ENCODE measurements at places on chromosomes 16 and 17.

GRCh38 chr16:50207652-50208051 lies 54.5 kb downstream of the TENT4B start:
- no peak for DNase-seq

- peak; percentile 11 for DNase-seq
Measured at GRCh38 chr17:44865231-44865660, 17.6 kb downstream of the HIGD1B start.

GRCh38 chr17:75231741-75232464 lies 26.4 kb downstream of the NUP85 start:
- no peak for DNase-seq

DNA sequence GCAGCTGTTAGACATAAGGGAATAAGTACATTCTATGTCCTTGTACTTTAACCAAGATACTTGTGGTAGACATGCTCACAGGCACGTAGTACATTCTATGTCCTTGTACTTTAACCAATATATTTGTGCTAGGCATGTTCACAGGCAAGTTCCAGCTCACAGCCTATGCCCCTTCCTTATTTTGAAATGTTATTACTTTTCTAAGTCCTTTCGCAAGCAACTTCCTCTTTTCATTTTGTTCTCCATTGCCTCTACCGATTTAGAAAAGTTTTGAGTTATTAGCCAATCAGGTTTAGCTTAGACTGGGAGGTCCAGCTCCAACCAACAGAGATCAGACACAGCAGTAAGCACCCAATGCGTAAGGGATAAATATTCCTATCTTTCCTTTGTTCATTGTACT lies 60.1 kb upstream of the NUDT7 start:
- DNase-seq: no peak

GRCh38 chr16:85248342-85248741 lies 136.1 kb upstream of the CIBAR2 start:
- no peak for DNase-seq

DNA sequence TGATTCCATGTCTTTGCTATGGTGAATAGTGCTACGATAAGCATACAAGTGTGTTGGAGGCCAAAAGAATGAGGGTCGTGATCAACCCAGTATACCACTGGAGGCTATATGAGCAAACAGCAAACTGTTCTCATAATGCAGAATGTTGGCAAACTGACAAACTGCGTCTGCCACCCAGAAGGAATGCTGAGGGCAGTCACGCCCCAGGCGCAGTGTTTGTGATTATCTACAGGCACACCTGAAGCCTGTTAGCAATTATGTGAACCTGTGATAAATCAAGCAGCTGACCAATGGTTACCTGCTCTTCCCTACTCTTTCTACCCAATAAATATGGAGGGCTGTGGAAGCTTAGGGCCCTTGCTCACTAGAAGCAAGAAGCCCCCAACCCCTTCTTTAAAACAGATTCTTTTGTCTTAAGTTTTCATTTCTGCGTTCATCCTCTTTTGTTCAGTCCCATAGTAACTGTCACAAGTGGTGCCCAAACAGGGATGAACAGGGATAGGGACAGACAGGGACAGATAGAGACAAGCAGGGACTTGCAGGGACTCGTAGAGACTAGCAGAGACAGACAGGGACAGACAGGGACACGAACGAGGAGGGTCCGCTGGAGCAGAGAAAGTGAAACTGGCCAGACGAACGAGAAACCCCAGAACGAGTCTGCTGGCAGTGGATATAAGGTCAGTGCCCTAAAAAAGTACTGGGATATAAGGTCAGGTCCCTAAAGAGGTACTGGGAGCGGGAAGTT lies 25.1 kb downstream of the CD300LG start:
- DNase-seq: no peak

DNA sequence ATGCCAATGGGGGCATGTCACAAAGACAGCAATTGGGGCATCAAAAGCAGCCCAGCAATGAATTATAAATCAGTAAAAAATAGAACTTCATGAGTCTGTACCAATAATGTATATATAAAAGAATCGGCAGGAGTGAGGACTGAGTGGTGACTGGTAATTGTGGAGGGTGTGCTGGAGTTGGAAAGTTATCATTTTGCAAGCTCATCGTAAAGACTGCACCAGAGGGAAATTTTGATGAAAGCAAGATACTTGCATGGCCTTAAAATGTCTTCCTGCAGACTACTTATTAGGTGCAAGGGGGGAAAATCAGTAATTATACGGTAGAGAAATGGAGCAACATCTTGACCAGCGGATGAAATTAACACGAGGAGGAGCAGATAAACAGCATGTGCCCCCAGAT lies 138.9 kb downstream of the AATF start:
- no peak for DNase-seq

DNA sequence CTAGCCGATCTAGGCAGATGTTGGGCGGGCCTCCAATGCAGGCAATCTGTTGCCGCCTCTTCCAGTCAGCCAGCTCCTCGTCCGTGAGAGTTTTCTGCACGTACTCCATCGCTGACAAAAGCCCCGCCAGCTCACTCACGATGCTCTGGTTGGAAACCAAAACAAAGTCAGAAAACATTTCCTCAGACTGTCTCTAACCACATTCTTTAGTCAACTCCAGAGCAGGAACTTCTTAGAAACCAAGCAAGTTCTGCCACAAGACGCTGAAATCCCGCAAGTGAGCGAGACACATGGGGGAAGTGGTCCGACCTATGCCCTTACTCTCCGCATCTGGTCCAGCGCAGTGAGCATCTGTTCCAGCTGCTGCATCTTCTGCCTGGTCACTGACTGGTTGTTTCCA lies 49.1 kb downstream of the STAT5A start:
- no peak for DNase-seq

GRCh38 chr17:73358668-73359067 lies 46.9 kb upstream of the CDC42EP4 start:
- no peak for DNase-seq

GRCh38 chr17:38852771-38853291 lies 690 bp downstream of the RPL23 start:
- DNase-seq: no peak

- DNase-seq: no peak
Measured at GRCh38 chr17:32831223-32831622, 45.7 kb downstream of the MYO1D start.

DNA sequence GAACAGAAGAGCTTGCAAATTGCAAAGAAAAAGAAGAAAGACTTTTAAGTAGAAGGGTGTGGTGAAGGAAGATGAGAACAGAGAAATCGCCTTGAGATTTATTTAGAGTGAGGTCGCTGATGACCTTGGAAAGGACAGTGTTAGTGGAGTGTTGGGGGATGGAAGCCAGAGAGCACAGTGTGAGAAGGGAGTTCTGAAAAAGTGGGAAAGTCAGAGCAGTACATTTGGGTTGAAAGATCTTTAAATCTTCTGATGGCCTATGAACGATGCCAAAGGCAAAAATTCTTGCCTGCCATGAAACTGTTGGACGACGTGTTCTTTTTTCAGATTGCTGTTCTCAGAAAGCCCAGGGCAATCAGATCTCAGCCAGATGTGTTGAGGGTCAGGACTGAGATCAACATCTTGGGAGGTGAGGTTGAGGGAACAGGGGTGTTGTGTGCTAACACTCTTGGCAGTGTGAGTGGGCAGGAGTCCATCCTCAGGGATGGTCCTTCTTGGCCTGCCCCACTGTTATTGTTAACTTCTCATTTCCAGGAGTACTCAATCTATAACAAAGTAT lies 330.1 kb downstream of the MAP2K6 start:
- no peak for DNase-seq

DNA sequence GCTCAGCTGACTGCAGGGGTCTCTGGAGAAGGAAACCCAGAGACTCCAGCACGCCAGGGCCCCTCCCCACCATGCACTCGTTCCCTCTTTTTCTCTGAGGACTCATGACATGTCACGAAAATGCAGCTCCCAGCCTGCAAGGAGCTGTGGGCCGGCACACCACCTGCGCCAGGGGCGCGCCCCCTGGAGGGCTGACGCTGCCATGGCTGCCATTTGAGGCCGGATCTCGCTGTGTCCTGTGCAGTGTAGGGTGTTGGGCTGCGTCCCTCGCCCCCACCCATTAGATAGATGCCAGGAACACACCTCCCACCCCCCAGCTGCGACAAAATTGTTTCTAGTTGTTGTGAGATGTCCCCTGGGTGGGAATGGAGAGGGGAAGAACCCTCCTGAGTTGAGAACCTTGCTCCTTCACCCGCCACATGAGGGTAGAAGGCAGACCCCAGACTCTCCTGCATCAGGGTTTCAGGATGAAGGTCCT lies 8.2 kb downstream of the SYNGR2 start:
- DNase-seq: no peak

- no peak for DNase-seq
Measured at GRCh38 chr17:81339191-81339533, 44.1 kb upstream of the SLC38A10 start.

DNA sequence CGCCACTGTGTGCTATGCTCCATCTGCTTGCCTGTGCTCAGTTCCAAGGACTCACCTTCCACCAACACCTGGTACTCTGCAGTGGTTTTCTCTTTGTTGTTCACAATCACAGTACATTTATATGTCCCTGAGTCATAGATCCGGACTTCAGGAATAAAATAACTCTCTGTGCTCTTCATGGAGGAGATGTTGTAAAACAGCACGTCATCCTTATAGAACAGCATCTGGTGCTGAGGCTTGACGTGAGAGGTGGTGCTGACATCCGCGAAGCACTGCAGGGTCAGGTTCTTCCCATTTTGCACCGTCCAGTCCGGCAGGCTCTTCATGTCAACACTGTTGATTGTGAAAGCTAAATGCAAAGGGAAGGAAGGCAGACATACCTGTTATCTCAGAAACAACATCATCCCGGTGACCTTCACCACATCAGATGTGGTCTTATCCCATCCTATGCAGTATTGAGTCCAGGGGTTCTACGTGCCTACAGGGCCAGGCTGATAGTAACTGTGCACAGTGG lies 12.8 kb downstream of the PECAM1 start:
- DNase-seq: no peak

DNA sequence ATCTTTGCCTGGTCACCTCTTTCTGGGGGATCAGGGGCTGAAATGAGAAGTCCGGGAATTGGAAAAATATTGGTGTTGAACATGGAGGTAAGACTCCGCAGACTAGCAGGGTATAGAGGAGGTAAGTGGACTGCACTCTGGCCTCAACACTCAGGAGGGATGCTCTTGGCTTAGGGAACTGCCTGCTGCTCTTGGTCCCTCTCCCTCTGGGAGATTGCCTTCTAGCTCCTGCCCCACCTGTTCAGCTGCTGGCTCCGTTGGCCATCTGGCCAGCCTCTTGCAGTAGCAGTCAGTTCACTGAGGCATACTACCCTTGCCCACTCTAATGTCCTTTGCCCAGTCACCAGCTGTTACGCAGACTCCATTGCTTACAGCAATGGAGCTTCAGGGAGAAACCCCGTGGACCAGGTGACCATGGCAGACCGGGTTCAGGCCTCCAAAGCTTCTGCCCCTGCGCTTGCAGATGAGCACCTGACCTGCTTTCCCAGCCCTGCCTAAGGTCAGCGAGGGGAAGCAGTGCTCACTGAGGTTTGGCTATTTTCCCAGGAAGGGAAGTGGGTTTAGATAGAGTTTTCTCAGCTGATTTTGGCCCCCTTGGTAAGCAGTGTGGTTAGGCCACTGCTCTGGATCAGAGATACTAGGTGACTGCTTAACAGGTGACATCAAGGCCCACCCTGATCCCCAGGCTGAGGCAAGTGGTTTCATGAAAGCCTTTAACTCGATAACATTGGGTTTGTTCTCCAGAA lies 11.9 kb downstream of the CDK5RAP3 start:
- no peak for DNase-seq

DNA sequence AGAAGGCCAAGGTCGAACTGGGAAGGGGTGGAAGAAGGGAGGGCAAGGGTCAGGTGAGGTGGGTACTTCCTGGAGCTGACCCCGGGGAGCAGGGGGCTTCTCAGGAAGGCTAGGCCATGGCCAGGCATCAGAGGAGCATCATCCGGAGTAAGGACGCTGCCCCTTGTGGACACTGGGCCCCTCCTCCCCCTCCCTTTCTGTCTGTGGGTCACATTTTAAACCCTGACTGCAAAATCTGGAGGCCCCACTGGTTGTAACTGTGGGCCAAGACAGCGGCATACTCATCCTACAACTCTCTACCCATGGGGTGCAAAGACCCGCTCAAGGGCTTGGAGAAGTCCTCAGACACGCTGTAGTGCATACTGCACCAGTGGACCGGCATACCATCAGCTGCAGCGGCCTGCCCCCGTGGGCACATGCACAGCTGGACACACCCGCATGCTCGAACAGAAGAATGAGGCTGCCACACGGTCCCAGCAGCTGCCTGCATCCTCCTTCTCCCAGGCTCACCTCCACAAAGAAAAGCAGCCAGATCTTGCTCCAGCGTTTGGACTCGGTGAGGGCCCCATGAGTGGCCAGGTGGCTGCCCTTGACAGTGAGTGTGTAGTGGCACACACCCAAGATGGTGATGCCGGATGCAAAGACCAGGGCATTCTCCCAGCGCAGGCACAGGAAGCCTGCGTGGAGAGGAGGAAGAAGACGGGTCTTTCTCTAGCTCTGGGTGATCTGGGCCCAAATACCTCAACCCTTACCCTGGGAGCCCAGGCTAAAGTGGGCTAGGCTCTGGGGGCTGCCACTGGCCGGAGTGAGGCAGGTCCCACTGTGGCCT lies 1.2 kb downstream of the FADS6 start:
- no peak for DNase-seq

GRCh38 chr17:18141210-18141803 lies 32.8 kb downstream of the MYO15A start:
- peak; percentile 51 for DNase-seq

DNA sequence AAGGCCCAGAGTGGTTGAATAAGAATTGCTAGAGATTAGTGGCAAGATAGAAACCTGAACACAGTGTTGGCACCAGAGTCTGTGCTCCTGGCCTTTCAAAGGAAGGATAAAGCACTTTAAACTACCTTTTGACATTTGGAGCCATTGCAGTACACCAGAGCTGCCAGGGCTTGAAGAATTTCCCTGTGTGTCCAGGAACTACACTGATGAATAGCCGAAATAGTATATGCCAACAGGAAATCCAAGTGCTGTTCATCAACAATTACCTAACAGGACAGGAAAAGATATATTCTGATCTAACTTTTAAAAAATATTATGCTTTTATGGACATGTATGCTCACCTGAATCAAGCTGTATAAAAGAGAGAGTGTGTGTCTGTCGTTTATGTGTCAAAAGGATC lies 5.1 kb downstream of the HEATR6 start:
- no peak for DNase-seq

DNA sequence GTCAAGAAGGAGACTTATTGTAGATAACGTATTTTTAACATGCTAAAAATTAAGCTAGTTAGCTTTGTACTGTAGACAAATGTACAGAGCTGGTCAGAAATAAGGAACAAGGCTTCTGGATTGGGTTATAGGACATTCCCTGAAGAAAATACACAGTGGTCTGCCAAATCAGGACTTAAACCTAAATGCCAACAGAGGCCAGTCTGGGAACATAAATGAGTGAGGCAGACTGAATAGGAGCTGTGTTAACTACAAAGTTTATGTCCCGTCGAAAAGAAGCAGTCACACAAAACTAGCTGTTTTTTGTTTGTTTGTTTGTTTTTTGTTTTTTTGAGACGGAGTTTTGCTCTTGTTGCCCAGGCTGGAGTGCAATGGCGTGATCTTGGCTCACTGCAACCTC lies 120.4 kb upstream of the C17orf78 start:
- DNase-seq: no peak

DNA sequence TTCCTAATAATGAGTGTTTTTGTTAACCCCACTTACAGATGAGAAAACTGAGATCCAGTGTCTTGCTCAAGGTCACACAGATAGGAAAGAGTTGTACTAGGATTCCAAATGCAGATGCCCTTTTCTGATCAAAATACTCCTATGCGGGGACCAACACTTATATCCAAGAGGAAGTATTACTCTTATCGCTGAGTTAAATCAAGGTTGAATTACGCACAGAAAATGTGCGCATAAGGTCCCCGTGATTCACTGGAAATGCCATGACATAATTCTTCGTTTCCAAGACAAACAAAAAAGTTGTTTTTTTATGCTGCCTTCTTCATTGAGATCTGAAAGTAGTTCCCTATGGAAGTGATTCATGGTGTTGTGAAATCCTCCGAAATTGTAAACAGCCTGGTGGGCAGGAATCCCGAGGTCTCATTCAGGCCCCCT lies 463.8 kb upstream of the HSBP1 start:
- peak; percentile 77 for DNase-seq

Data from HS-27A (cell line).